GM12892 (cell line): ENCODE measurements at places on chromosomes 3 and 15.

- no peak for DNase-seq
Observed at GRCh38 chr3:50486219-50486888, 17.1 kb downstream of the CACNA2D2 start.

GRCh38 chr3:148379763-148380382 is 317.8 kb upstream of the AGTR1 start:
- no peak for DNase-seq

- DNase-seq = no peak
Observed at GRCh38 chr3:114428044-114428595, 134.3 kb downstream of the TIGIT start.

- DNase-seq = no peak
Observed at GRCh38 chr3:157534725-157535161, 31.5 kb upstream of the VEPH1 start.

GRCh38 chr3:61980041-61980440 is 393.3 kb downstream of the FEZF2 start:
- DNase-seq = no peak

GRCh38 chr3:36827133-36827532 is 62.8 kb upstream of the DCLK3 start:
- no peak for DNase-seq

- DNase-seq = no peak
Observed at GRCh38 chr3:46586738-46587246, 20.7 kb upstream of the LRRC2 start.

DNA sequence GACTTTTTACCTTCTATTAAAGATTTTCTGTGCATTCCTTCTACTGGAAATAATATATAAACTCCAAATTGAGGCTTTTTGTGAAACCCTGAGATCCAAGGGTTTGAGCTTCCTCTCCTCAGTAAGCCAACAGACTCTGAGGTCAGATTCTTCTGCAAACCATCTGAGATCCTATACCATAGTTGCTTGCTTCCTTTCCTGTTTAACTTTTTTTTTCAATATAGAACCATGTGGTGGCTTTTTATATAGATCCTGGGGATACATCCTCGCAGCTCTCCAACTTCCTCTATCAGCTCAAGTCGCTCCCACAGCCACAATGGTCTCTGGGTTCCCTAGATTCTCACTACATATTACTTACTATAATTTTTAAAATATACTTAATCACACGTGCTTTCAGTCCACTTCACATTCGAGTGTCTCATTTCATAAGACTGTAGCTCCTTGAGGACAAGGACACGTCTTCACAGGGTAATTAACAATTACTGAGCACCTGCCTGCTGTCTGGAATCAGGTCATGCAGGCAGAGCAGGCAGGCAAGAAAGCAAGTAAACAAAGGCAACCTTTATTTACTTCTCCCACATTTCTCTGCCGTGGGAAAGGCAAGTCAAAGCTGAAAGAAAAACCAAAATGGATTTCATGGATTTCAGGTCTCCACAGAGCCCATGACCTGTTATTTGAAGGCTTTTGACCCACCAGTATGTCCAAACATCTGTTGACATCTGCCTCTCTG is 941.5 kb downstream of the FHIT start:
- DNase-seq = no peak

GRCh38 chr3:25537516-25537915 is 109.5 kb downstream of the RARB start:
- no peak for DNase-seq

GRCh38 chr3:42192334-42193200 is 73.4 kb downstream of the CCK start:
- DNase-seq = no peak

DNA sequence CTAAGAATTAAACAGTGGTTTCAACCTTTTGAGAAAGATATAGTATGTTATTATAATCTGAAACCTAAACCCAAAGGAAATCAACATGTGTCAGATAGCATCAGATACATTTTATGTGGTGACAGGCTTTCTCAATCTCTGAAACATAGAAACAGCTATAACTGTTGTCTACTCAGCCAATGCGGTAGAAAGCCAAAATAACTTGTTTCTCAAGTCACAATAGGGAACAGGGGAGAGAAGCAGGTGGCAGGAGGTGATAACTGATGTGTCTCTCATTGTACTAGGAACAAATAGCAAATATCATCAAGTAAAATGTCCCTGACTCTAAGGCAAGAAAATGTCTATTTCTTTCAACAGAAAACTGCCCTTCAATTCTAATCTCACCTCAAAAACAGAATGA is 38.6 kb downstream of the DENND6A start:
- DNase-seq = no peak

DNA sequence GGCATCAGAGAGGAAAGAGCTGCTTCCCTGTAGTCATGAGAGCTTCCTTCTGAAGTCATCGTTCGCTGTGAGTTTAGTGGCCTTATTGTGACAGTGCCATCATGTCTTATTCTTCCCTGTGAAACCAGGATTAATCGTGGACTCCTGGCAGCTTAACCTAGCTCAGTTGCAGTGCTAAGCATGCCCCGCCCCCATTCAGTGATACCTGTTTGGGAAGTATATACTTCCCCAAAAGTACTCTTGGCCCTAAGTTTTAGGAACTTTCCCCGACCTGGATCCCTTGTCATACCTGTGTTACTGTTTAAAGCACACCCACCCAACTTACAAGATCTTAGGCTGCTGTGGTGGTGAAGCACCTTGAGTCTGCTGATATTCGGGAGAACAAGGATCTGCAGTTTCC is 32.1 kb upstream of the TIMP4 start:
- DNase-seq = no peak

DNA sequence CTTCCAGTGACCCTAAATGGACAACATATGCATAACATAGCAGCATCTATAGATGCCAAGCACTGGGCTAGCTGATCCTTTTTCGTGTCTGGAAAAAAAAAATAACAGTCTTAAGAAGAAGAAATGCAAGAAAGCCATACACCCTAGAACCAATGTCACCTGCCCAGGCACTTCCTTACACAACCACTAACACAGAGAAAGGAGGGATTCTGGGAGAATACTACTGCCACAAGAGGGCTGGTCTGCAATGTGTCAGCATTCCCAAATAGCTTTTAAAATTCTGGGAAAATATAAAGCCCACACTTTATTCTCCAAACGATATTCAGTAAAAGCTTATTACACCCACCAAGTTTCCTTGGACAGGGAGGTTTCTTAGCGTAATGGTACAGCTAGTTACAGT is 271.2 kb downstream of the TBL1XR1 start:
- no peak for DNase-seq

GRCh38 chr15:30062881-30063280 is 19.9 kb upstream of the GOLGA8J start:
- no peak for DNase-seq

GRCh38 chr15:72838311-72838731 is 54.8 kb upstream of the ADPGK start:
- DNase-seq = no peak

- DNase-seq = no peak
Observed at GRCh38 chr3:6518709-6519345, 342.1 kb upstream of the GRM7 start.

DNA sequence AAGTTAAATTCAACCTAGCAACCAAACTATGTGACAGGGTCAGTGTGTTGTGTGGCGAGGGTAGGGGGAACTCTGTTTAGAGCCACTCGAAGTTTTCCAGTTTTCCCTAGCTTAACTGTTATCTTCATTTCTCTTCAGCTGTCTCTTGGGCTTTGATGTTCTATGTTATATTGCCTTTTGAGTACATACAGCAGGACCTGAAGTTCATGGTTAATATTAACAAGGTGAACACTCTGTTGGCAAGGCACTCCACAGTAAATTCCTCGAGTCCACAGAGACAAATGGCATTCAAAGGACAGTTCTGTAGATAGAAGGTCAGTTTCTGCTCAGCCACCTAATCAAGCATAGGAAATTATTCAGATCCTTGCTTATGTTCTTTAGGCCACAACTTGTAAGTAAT is 147.9 kb upstream of the DPH6 start:
- DNase-seq = no peak
